ENCODE measurements at places on chromosomes 6 and 20. TPM values are rescaled to one million over a fixed set of nuclear protein-coding genes. Genes with fewer than 3 reads are reported as not detected.

The RNF39 gene
- not detected for total RNA-seq

The PI3 gene
- total RNA-seq: not detected

GRCh38 chr20:47951521-47951971 lies 166.3 kb upstream of the SULF2 start:
- DNase-seq: no peak
- no peaks in the 10 kb centered on the region for H3K36me3 ChIP-seq
- H3K27me3 ChIP-seq: peaks cover 7% of the 10 kb centered on the region
- H3K4me3 ChIP-seq: no peak overlapping the region

- H3K4me1 ChIP-seq: no peaks in the 10 kb centered on the region
- H3K4me3 ChIP-seq: no peak overlapping the region
- no peak overlapping the region for H3K27ac ChIP-seq
- H3K27me3 ChIP-seq: peaks cover 4% of the 10 kb centered on the region
- no peak for DNase-seq
- no peaks in the 10 kb centered on the region for H3K36me3 ChIP-seq
Measured at GRCh38 chr6:133756078-133756695, 132.7 kb upstream of the TCF21 start.

GRCh38 chr6:113632220-113632864 lies 224.8 kb upstream of the MARCKS start:
- peaks cover 52% of the 10 kb centered on the region for H3K4me1 ChIP-seq
- peak overlapping the region; percentile 72 for H3K27ac ChIP-seq
- no peaks in the 10 kb centered on the region for H3K36me3 ChIP-seq
- DNase-seq: peak; percentile 77

GRCh38 chr6:4102687-4103244 lies 23.8 kb upstream of the FAM217A start:
- no peaks in the 10 kb centered on the region for H3K36me3 ChIP-seq
- no peaks in the 10 kb centered on the region for H3K4me1 ChIP-seq
- peaks cover 3% of the 10 kb centered on the region for H3K27me3 ChIP-seq
- DNase-seq: no peak
- no peak overlapping the region for H3K4me3 ChIP-seq

The METTL24 gene
- total RNA-seq: not detected

DNA sequence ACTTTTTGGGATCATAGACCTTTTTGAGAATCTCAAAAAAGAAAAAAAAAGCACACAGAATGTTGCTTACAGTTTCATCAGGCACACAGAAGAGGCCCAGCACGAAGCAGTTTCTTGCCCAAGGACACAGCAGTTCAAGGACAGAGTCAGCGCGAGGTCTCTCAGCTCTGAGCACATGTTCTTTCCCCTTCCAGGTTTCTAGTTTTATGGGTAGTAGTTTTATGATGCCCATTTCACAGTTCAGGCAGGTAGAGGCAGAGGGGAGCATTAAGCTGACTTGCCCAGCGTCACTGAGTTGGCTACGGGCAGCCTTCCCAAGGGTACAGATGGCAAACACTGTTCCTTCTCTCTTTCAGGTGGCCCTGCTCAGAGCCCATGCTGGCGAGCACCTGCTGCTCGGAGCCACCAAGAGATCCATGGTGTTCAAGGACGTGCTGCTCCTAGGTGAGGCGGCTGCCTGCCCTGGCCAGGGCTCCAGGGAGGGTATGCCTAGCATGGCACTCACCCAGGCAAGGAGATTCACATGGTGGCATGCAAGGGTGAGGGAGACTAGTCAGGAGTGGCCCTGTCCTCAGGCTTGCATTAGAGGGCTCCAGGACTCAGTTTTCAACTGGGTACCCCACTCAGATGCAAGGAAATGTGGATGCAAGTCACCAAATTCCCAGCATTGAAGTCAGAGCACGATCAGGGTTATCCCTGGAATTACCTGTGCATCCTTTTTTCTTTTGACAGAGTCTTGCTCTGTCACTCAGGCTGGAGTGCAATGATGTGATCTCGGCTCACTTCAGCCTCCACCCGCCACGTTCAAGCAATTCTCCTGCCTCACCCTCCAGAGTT lies 57.4 kb upstream of the TTPAL start:
- H3K27me3 ChIP-seq: no peaks in the 10 kb centered on the region
- H3K27ac ChIP-seq: no peak overlapping the region
- H3K4me1 ChIP-seq: no peaks in the 10 kb centered on the region
- H3K4me3 ChIP-seq: no peak overlapping the region

DNA sequence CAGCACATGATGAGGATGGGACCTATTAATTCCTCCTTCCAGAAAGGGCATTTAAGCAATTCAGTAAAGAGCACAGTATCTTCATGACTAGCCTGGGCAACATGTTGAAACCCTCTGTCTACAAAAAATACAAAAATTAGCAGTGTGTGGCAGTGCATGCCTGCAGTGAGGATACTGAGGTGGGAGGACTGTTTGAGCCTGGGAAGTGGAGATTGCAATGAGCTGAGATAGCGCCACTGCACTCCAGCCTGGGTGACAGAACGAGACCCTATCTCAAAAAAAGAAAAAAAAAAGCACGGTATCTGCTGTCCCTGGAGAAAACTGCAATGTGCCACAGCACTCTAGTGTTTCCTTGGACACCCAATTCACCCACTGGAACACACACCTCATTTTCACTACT lies 18.4 kb downstream of the SAMD3 start:
- peaks cover 29% of the 10 kb centered on the region for H3K4me1 ChIP-seq
- no peak overlapping the region for H3K27ac ChIP-seq
- H3K27me3 ChIP-seq: no peaks in the 10 kb centered on the region
- peaks cover 10% of the 10 kb centered on the region for H3K36me3 ChIP-seq
- H3K4me3 ChIP-seq: no peak overlapping the region
- no peak for DNase-seq

DNA sequence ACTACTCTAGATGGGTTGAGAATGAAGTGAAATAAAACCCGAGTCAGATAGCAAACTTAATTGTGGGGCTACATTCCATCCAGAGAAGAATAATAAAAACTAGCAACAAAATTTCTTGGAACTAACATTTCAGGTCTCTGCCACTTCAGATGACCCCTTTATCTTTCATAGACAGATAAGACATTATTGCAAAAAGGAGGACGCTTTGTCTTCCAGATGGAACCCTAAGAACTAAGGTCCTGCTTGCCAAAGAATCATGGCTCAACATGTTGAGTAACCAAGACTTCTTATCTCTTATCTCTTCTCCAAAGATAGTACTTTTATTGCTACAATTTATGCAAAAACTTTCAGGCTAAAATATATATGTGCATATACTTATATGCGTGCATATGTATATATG lies 221.1 kb upstream of the PREP start:
- DNase-seq: no peak
- no peak overlapping the region for H3K27ac ChIP-seq
- H3K36me3 ChIP-seq: peaks cover 2% of the 10 kb centered on the region
- peaks cover 2% of the 10 kb centered on the region for H3K27me3 ChIP-seq

- H3K4me1 ChIP-seq: peaks cover 12% of the 10 kb centered on the region
- no peak overlapping the region for H3K27ac ChIP-seq
- no peak overlapping the region for H3K4me3 ChIP-seq
- H3K36me3 ChIP-seq: peaks cover 15% of the 10 kb centered on the region
Measured at GRCh38 chr6:7246401-7247178, 66.4 kb downstream of the SSR1 start.

DNA sequence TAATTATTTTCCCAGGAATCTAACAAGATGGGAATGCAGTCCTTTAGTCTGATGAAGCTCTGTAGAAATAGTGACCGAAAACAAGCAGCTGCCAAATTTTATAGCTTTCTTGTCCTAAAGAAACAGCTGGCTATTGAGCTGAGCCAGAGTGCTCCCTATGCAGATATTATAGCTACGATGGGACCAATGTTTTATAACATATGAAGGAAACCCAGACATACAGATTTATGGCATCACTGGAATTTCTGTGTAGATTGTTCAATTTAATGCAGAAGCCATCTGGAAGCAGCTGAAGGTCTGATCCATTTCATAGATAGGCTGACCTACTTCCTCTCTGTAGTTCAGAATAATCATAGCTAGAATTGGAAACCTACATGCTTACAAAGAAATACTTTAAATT lies 11.8 kb upstream of the SNPH start:
- peaks cover 3% of the 10 kb centered on the region for H3K27me3 ChIP-seq
- peaks cover 8% of the 10 kb centered on the region for H3K4me1 ChIP-seq
- no peak overlapping the region for H3K4me3 ChIP-seq
- H3K27ac ChIP-seq: no peak overlapping the region

- H3K4me1 ChIP-seq: peaks cover 1% of the 10 kb centered on the region
- H3K27ac ChIP-seq: no peak overlapping the region
- H3K4me3 ChIP-seq: peak overlapping the region; percentile 40
- peaks cover 28% of the 10 kb centered on the region for H3K27me3 ChIP-seq
Measured at GRCh38 chr6:136550045-136550329, 235 bp downstream of the MAP7 start.

DNA sequence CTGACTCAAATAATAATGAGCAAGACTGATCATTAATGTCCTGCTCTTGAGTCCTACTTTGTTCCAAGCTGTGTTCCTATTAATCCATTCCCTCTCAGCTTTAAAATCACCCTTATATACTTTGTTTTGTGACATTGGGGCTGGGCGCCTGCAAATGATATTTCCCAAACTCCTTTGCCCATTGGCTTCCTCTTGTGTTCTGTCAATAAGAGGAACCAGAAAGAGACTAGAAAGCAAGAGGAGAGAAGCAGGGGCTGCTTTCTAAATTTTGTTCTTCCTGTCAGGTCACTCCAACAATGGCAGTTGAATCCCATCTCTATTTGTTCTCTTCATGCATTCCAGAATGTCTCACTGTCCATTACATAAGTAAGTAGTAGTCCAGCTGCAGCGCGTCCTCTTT lies 21.6 kb upstream of the TRIM27 start:
- peaks cover 38% of the 10 kb centered on the region for H3K4me1 ChIP-seq
- no peak overlapping the region for H3K4me3 ChIP-seq
- peaks cover 8% of the 10 kb centered on the region for H3K36me3 ChIP-seq

The CCN2 gene
- total RNA-seq: not detected

- H3K36me3 ChIP-seq: peaks cover 4% of the 10 kb centered on the region
- no peak overlapping the region for H3K4me3 ChIP-seq
- no peak for DNase-seq
Measured at GRCh38 chr6:154868143-154868594, 126.9 kb upstream of the TIAM2 start.

GRCh38 chr20:48556956-48557355 lies 270.8 kb downstream of the PREX1 start:
- DNase-seq: no peak
- H3K27ac ChIP-seq: no peak overlapping the region
- H3K4me3 ChIP-seq: no peak overlapping the region
- no peaks in the 10 kb centered on the region for H3K36me3 ChIP-seq
- H3K4me1 ChIP-seq: no peaks in the 10 kb centered on the region
- no peaks in the 10 kb centered on the region for H3K27me3 ChIP-seq

GRCh38 chr6:119267126-119267905 lies 82.2 kb downstream of the MAN1A1 start:
- no peak overlapping the region for H3K27ac ChIP-seq
- H3K4me1 ChIP-seq: peaks cover 21% of the 10 kb centered on the region
- H3K36me3 ChIP-seq: peaks cover 25% of the 10 kb centered on the region
- no peak overlapping the region for H3K4me3 ChIP-seq

DNA sequence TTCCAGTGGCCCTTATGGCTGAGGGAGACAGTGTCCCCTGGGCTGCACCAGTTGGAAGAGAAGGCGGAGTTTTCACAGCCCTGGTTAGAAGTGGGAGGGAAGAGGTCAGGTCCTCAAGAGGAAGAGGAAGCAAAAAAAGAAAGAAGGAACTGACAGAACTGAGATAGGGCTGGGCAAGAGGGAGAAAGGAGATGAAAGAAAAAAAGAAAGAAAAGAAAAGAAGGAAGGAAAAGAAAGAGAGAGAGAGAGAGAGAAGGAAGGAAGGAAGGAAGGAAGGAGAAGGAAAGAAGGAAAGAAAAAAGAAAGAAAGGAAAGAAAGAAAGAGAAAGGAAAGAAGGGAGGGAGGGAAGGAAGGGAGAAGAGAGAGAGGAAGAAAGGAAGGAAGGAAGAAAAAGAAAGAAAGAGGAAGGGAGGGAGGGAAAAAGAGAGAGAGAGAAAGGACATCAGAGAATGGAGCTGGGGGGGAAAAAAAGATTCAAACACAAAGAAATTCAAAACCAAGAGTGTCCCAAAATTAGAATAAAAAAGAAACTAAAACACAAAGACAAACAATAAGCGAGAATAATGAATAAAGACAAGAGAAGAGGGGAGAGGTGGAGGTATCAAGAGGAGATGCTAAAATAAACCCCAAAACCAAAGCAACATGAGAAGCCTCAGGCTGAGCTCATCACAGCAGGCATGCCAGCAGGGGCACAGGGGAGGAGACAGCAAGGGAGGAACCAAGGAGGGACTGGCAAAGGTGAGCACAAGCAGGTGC lies 5.3 kb upstream of the FUCA2 start:
- no peaks in the 10 kb centered on the region for H3K27me3 ChIP-seq
- DNase-seq: no peak
- H3K27ac ChIP-seq: no peak overlapping the region
- H3K4me3 ChIP-seq: no peak overlapping the region
- H3K4me1 ChIP-seq: peaks cover 22% of the 10 kb centered on the region

DNA sequence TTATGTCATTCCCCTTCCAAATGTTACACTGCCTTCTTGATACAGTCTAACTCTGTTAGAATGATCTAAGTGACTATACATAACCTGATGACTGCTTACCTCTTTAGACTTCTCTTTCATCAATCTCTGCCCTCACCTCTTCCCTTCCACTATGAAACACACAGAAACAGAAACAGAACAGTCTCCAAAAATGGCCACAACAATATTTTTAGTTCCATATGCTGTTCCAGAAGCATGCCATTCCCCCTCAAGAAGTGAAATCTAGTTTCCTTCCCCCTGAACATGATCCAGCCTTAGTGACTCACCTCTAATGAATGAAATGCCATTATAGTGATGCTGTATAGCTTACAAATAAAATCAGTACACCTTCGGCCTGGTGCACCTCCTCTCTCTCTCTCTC lies 229.3 kb upstream of the TENT5A start:
- peaks cover 2% of the 10 kb centered on the region for H3K27me3 ChIP-seq
- H3K36me3 ChIP-seq: no peaks in the 10 kb centered on the region
- no peak overlapping the region for H3K4me3 ChIP-seq
- DNase-seq: no peak
- no peak overlapping the region for H3K27ac ChIP-seq

The KCNK16 gene
- total RNA-seq: not detected

- H3K4me1 ChIP-seq: no peaks in the 10 kb centered on the region
- H3K36me3 ChIP-seq: no peaks in the 10 kb centered on the region
- H3K27ac ChIP-seq: no peak overlapping the region
- DNase-seq: peak; percentile 12
Measured at GRCh38 chr6:141077355-141078333, 1055.1 kb upstream of the GJE1 start.
